HCEC 1CT (cell line): ENCODE measurements at places on chromosomes 13 and 19.

DNA sequence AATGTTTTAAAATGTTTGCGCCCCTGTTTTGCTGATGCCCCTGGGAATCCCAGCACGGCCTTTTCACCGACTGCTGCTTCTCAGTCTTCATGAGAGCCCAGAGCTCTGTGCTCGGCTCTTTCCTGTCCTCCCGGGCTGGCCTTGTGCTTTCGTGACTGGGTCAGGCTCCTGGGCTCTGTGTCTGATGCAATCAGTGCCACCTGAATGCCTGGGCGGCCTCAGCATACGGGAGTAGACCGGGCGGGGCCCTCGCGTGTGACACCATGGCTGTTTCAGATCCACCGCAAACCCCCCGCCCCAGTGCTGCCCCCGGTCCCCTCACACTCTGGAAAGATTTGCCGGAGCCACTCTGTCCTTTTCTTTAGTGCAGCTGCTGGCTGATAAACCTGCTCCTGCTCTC, 21.4 kb downstream of the PABPC3 start:
- DNase-seq: no peak

GRCh38 chr19:40425450-40426287, at the start of gene SERTAD1:
Gene SERTAD1, minus strand, starts transcription at chr19:40425992. Its CDS starts 2,446 bp downstream, at chr19:40423546.
- peak; percentile 99 for DNase-seq

- DNase-seq: no peak
Measured at GRCh38 chr13:37481885-37482227, 116.7 kb downstream of the POSTN start.

DNA sequence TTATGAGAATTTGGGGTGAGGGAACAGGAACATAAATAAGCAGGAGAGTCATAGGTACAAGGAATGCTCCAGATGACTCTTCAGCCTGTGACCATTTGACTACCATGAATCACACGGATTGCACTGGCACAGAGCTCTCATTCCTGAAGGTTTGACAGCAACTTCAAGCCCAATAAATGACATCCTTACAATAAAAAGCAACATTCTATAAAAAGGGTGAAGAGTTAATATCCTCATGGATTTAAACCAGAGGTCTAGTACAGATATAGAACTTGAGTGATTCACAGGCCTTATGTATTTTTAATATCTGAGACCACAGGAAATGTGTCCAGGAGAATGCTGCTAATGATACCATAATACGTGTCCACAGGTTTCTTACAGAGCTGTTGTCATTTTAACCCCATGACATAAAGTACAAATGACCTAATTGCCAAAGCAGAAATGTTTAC, 158.1 kb downstream of the IRS2 start:
- peak; percentile 87 for DNase-seq

DNA sequence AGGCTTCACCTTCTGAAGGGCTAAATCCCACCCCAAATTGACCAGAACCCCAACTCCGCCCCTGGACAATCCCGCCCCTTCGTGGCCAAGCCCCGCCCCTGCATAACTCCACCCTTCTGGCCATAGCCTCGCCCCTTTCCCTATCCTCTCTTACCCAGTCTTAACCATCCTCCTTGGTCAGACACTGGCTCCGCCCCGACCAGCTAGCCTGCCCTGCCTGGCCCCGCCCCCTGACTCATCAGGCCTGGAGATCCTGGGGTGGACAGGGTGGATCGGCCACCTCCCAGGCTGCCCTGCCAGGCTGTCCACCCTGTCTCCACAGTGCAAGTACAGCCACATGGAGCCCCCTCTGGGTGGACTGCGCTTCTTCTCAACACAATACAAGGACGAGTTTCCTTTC, 8.0 kb upstream of the ZNF358 start:
- DNase-seq: peak; percentile 91

GRCh38 chr13:84086847-84087162, 204.5 kb upstream of the SLITRK1 start:
- DNase-seq: no peak

DNA sequence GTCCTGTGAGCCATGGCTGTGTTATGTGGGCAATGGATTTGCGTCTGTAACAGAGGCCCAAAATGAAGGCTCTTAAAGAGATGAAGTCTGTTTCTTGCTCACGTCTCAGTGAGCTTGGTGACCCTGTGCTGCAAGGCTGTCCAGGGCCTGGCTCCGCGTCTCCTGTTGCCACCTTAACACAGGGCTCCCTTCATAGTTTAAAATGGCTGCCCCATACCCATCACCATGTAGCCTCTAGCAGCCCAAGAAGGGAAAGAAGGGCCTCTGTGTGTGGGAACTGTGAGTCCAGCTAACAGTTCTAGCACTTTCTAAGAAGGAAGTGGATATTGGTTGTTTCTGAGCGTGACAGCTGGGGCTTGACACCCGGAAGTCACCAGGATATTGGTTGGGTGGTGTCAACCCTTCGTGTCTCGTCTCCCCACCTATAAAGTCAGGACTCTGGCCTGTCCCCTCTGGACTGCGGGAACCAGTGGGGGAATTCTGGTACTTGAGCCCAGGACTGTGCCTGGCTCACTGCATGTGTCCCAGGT, 20.9 kb downstream of the TMED1 start:
- DNase-seq: no peak

GRCh38 chr19:10237702-10238101, 6.6 kb upstream of the S1PR2 start:
- no peak for DNase-seq

- DNase-seq: peak; percentile 75
Measured at GRCh38 chr13:32330441-32330840, 15.1 kb downstream of the BRCA2 start.

DNA sequence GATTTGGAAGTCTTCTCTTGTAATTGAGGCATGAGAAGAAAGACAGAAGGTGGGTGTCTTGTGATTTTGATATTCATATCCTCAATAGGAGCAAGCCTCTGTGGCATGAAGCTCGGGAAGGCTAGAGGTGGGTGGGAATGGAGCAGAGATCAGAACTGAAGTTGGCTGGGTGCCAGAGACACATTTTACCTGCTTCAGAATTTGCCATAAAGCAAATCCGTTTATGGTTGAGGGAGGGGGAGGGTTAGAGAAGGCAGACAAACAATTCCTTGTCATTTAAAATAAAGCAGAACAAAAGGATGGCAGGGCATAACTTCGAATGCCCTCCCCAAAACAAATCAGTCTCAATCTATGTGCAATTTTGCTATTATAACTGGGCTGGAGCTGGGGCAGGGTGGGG, 305.9 kb downstream of the KLF5 start:
- no peak for DNase-seq

GRCh38 chr19:6464070-6464873, at the start of gene CRB3:
Gene CRB3, plus strand, starts transcription at chr19:6464271. Its CDS starts 431 bp downstream, at chr19:6464702.
- no peak for DNase-seq
